ENCODE measurements at places on chromosomes 4 and X.

DNA sequence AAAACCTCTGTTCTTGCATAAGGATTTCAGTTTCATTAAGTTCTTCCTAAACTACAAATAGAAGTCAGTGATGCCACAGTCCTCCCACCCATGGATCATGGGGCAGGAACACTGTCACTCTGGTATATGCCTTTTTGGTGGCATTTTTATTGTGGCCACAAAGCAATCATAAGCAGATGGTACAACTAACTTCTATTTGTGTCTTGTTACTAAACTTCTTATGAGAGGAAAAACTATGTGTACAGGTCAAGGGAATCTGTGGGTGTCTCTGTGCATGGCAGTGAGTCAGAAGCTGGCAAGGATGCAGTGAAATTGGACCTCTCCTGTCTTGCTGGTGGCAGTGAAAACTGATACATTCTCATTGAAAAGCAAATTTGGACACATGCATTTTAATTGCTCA, 245.0 kb upstream of the GPC4 start:
- DNase-seq: peak; percentile 71

GRCh38 chrX:40098264-40099054, 701 bp upstream of the BCOR start:
- no peak for DNase-seq

GRCh38 chr4:6612961-6613675, 27.4 kb upstream of the MRFAP1 start:
- no peak for DNase-seq

DNA sequence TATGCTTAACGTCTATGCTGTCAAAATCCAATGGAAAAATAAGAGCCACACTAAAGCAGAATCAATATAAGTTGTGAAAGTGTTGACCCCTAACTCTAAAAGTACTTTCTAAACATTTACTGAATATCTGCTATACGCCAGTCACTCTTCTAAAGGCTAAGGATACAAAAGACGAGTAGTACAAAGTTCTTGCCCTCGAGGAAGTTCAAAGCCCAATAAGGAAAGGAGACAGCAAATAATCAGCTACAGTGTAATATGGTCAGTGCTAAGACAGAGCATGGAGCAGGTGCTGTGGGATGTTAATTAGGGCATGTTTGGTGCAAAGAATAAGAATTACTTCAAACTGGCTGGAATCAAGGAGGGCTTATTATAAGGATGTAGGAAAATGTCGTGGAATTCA, 31.6 kb upstream of the TMEM150C start:
- no peak for DNase-seq

DNA sequence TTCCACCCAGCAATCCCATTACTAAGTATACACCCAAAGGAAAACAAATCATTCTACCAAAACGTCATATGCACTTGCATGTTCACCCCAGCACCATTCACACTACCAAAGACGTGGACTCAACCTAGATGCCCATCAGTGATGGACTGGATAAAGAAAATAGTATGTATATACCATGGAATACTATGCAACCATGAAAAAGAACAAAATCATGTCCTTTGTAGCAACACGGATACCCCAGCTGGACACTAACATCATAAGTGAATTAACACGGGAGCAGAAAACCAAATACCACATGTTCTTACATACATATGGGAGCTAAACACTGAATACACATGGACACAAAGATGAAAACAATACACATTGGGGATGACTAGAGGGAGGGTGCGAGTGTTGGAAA, 309.1 kb upstream of the KLF3 start:
- no peak for DNase-seq

- peak; percentile 6 for DNase-seq
These were observed 53.1 kb downstream of the NDST3 start for GRCh38 chr4:118087366-118087765.

GRCh38 chr4:54440394-54441136, 211.5 kb downstream of the PDGFRA start:
- DNase-seq: peak; percentile 44

DNA sequence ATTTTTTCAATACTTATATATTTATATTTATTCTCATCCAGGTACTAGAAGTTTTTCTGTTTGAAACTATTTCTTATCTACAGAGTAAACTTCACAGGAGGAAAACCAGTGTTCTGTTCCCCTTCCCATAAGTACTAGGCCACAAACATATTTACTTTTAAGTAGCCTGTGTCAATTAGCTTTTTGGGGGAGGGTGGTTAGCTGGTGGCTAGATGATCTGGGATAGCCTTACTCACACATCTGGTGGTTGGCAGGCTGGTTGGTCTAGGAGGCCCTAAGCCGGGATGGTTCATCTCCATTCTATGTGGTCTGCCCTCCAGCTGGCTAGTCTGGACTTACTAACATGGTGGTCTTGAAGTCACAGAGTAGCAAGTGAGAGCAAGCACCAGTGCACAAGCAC, 6.2 kb downstream of the JADE3 start:
- DNase-seq: peak; percentile 32

- DNase-seq: no peak
These were observed 86.7 kb upstream of the TECRL start for GRCh38 chr4:64495946-64496345.

GRCh38 chrX:24005867-24006266, 21.1 kb downstream of the KLHL15 start:
- DNase-seq: no peak

DNA sequence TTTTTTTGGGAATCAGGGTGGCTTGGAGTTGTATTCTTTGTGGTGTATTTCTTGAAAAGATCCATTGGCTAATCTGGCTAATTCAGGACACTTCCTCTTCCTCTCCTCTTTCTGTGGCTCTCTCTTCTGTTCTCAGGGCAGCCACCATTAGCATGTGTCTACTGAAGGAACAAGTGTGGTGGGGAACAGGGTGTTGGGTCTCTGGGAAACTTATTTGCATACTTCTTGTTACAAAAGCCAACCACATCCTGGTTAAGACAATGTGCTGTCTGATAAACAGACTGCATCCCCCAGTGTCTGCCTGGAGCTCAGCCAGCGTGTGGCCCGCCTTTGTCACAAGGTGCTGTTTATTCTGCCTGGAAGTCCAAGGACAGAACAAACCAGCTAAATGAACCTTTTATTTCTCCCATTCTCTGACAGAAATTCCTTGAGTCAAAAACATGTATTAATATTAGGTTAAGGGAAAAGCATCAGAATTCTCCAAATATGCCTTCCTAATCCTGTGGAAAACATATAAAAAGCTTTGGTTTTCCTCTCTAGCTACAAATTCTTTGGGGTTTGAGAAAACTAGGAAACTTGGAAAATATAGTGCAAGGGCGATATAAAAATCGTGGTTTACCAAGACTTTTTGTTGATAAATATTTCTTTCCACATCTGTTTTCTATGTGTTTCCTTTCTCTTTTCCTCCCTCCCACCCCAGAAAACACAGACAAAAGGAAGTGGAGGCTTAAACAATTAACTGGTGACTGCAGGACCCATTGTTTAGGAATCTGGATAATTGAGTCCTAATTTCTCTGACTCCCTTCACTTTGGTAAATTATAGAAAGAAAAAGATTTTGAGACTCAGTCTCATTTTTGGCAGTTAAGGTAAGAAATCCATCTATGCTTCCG, 203.6 kb downstream of the SPRY1 start:
- peak; percentile 67 for DNase-seq

DNA sequence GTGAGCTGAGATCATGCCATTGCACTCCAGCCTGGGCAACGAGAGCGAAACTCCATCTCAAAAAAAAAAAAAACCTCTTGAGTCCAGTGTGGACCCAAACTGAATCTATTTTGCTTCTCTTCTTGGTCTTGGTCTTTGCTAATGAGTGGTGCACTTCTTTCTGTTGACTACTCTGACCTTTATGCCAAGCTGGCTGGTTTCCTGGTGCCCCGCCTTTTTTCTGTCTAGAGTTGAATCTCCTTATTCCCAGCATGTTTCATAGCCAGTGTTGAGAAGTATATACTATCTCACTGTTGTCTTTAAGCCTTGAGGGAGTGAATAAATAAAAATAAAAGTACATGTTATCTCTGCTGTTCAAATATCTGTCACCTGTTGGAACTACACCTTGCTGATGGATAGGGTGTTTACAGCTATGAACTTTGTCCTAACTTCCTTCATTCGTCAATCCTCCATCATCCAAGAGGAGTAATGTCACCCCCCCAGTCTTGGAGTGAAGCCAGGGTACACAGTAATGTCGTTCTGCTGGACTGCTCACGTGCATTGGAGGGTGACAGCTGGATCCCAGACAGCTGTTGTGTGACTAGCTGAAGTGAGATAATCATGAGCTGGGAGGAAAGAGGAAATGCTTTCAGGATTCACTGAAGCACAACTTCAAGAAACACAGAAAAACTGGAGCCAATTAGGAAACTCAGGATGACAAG, 99.3 kb upstream of the PRKG2 start:
- peak; percentile 68 for DNase-seq

GRCh38 chr4:123463869-123464268, 67.3 kb downstream of the SPRY1 start:
- no peak for DNase-seq

- DNase-seq: no peak
These were observed 29.3 kb upstream of the CFAP299 start for GRCh38 chr4:80306260-80306659.

- DNase-seq: no peak
These were observed 1441.6 kb upstream of the PCDH7 start for GRCh38 chr4:29278585-29278984.

DNA sequence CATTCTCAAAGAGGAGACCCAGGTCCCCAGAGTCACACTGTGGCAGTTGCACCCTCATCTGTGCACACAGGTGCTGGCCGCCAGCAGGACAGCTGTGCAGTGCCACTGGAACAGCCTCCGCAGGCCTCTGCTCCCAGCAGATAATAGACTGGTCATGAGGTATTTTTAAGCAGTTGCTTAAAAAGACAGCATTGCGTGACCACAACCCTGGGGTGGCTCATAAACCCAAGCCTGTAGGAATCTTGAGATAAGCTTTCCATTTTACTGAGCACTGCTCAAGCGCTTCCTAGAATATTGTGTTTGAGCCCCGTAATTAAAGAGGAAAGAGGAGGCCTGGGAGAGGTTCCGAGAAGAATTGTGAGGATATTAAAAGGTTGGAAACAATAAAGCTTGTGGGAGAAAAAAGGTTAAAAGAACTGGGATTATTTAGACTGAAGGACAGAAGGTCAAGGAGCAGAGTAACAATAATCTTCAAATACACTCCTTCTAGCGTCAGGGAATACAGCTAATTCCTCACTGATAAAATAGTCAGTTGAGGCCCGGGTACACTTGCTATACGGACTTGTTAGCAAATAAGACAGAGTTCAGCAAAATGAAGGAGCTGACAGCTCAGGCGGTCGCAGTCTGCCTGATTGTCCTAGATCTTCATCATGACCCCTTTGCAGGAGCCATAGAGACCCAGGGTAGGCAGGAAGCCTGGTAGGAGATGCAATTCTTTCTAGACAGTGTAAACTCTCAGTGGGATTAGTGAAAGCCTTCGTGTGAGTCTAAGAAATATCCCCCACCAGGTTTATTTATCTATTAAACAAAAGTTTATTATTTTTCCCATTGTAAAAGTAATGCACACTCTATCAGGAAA, 86.2 kb upstream of the KIT start:
- no peak for DNase-seq

DNA sequence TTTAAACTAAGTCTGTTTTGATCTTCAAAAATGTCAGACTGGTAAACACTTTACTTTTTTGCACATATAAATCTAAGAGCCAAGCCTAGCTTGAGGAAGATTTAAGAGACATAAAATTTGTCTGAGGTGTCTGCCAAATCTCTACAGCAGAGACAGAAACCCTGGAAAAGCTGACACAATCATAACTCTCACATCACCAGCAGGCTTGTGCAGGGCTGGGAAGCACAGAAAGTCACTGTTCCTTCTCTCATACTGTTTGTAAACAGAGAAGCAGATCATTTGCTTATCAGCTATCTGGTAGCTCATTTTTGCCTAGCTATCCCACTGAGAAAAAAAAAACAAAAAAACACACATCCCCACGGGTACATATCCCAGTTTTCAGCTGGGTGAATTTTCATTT, 7.0 kb downstream of the ENOX2 start:
- no peak for DNase-seq

All from AG10803 (cell line).